Left ventricle myocardium superior (tissue), 1 donor: ENCODE measurements at places on chromosomes 13 and 19.

GRCh38 chr13:100987948-100988347 lies 313.4 kb upstream of the TMTC4 start:
- no peak for DNase-seq

- DNase-seq = peak; percentile 92
These were observed at the start of gene ZNF90 for GRCh38 chr19:20077791-20078463. Gene ZNF90, plus strand, starts transcription at chr19:20078000. Its CDS starts 133 bp downstream, at chr19:20078133.

DNA sequence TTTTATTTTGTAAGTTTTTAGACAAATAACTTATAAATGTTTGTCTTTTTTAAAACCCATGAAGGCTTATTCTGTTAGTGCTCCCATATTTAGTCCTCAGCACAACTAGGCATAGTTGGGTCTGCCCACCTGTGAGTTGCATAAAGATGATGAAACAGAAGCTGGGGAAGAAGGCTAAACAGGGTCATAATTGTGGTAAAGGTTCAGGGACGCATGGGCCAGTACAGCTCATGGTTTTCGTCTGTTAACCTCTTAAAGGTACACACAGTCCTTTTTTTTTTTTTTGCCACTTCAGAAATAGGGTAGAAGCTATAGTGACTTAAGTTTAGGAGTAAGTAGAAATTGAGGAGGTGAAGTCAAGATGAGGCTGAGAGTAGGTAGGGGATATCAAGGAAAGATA lies 58.3 kb downstream of the TM9SF2 start:
- no peak for DNase-seq

DNA sequence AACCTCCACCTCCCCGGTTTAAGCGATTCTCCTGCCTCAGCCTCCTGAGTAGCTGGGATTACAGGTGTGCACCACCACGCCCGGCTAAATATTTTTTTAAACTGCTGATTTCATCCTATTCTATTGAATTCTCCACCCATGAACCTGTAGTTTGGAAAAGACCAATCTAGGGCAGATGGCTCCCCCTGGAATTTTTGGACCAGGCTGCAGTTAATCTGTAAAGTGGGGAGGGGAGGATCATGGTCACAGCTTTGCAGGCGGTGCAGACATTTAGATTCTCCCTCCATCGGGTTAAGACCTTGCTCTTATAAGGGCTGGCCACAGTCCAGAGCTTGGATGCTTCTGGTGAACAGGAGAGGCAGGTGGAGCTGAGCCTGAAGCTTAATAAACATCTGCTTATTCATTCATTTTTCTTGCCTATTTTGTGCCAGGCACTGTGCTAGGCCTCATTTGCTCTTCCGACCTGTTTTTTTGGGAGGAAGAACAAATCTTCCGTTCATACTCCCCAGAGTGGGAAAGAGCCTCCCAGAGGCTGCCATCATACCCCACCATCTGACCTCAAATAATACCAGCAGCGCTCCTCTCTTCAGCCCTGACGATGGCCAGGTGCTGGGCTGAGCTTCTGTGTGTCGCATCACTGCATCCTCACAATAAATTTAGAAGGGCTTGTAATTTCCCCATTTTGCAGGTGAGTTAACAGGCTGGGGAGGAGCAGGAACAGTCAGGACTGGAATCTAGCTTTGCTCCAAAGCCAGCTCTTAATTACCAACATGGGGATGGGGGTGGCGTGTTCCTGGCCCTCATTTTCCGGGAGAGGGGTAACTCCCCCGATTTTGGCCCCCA lies 902 bp upstream of the CCDC106 start:
- DNase-seq = no peak

- DNase-seq = peak; percentile 68
These were observed 19.4 kb upstream of the PLEKHF1 start for GRCh38 chr19:29645911-29646310.
